ENCODE measurements at places on chromosomes 13 and 19. TPM values are rescaled to one million over a fixed set of nuclear protein-coding genes. Genes with fewer than 3 reads are reported as not detected.
A peak's percentile ranks its signal among the peaks of the same experiment; 100 is the strongest.

DNA sequence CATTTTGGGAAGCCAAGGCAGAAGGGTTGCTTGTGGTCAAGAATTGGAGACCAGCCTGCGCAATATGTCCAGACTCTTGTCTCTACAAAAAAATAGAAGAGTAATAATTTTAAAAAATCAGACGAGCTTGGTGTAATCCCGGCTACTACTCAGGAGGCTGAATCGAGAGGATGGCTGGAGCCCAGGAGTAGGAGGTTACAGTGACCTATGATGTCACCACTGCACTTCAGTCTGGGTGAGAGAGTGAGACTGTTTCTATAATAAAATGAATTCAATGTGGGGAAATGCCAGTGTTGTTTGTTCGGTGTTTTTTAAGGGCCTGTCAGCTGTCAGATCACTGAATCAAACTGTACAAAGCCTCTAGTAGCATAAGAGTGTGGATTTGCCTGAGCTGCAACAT, 1.2 kb upstream of the FBXL3 start:
- peak; percentile 59 for DNase-seq
- no peaks in the 10 kb centered on the region for H3K27me3 ChIP-seq
- H3K4me1 ChIP-seq = peaks cover 39% of the 10 kb centered on the region
- H3K4me3 ChIP-seq = peak overlapping the region; percentile 78

- H3K27ac ChIP-seq = no peak overlapping the region
- no peaks in the 10 kb centered on the region for H3K36me3 ChIP-seq
- peaks cover 11% of the 10 kb centered on the region for H3K4me1 ChIP-seq
These were observed 27.2 kb upstream of the ZDHHC20 start for GRCh38 chr13:21486322-21486721.

DNA sequence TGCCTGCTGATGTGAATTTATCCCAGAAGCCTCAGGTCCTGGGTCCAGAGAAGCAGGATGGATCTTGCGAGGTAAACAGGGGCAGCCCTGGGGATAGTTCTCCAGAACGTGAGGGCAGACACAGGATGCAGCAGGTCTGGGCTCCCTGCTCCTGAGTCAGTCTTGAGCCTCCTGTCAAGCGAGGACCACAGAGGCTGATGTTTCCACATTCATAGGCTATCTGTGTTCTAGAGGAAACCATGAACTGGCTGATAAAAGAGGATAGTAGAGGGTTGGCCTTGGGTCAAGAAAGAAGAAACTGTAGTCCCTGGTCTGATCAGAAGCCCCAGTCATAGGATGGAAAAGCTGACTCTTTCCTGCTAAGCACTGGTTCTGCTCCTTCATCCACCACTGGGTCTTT, 2.2 kb downstream of the ZNF175 start:
- peaks cover 11% of the 10 kb centered on the region for H3K27me3 ChIP-seq
- H3K4me1 ChIP-seq = peaks cover 13% of the 10 kb centered on the region
- DNase-seq = no peak
- no peak overlapping the region for H3K27ac ChIP-seq

DNA sequence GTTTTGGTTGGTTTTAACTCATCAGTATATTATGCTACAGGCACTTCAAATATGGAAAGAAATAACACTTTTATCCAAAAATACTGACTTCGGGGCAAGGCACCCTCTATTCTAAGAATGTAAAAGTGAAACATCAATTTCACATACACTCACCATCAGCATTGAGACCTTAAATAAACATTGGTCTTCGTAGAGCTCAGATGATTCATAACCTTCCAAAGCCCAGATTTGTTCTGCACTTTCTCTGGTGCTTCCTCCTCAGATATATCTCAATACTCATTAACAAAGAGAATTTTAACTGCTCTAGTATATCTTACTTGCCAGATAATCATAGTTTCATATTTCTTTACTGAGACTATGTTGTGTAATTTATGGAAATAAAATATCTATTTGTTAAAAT, 794.3 kb downstream of the LIG4 start:
- H3K36me3 ChIP-seq = no peaks in the 10 kb centered on the region
- no peak overlapping the region for H3K27ac ChIP-seq
- DNase-seq = no peak
- no peaks in the 10 kb centered on the region for H3K4me1 ChIP-seq

DNA sequence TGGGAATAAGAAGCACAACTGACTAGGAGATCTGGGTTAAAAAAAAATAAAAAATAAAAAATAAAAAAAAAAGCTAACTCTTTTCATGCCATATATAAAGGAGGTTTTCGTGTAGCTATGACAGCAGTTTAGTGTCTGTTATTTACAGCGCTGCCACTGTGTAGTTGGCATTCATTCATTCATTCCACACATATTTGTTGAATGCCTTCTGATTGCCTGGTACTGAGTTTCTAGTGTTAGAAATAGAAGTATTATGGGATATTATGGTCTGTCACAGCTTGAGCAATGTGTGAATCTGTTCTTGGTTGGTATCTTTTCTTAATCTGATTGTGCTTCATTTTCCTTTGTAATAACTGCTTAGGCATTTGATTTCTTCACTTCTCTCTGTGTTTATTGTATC, 237.4 kb downstream of the NBEA start:
- H3K27ac ChIP-seq = no peak overlapping the region
- no peak overlapping the region for H3K4me3 ChIP-seq
- no peaks in the 10 kb centered on the region for H3K36me3 ChIP-seq
- DNase-seq = no peak
- H3K4me1 ChIP-seq = no peaks in the 10 kb centered on the region

- H3K27ac ChIP-seq = no peak overlapping the region
- H3K4me3 ChIP-seq = no peak overlapping the region
- H3K4me1 ChIP-seq = no peaks in the 10 kb centered on the region
- DNase-seq = no peak
- no peaks in the 10 kb centered on the region for H3K27me3 ChIP-seq
These were observed 37.4 kb downstream of the PCDH9 start for GRCh38 chr13:67192751-67193150.

DNA sequence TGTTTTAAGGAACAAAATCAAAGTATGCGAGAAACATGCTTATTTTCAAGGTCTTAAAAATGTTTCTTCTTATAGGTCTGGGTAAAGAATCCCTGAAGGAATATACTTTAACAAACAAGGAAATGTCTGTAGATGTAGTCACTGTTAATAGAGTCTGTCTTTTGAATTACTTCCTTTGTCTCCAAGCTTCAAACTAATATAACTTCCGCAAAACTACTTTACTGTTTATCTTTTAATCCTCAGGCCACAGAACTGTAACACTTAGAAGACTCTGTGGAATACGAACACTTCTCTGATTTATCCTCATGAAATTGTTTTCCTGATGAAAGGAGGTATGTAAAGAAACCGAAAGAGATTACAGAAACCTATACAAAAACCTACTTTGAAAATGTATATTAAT, 316.0 kb downstream of the PCDH9 start:
- H3K27me3 ChIP-seq = no peaks in the 10 kb centered on the region
- H3K27ac ChIP-seq = no peak overlapping the region
- no peak overlapping the region for H3K4me3 ChIP-seq

The ANGPTL8 gene
- total RNA-seq = not detected

DNA sequence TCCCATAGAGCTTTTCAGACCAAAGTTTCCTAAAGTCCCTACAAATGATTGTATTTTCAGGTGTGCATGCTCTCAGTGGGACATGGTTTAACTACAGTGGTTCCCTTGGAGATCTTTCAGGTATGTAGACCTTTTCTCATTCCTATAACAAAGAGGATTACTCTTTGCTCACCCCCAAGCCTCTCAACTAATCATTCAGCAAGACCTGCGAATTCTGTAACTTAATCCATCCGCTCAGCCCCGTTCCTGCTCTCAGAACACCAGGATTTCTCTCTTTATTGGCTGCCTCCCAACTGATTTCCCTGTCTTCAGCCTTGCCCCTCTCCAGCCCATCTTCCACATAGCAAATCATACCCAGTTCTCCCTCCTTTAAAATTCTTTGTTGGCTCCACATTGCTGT, 253.6 kb downstream of the MTUS2 start:
- no peaks in the 10 kb centered on the region for H3K4me1 ChIP-seq
- no peak overlapping the region for H3K27ac ChIP-seq
- no peak overlapping the region for H3K4me3 ChIP-seq

DNA sequence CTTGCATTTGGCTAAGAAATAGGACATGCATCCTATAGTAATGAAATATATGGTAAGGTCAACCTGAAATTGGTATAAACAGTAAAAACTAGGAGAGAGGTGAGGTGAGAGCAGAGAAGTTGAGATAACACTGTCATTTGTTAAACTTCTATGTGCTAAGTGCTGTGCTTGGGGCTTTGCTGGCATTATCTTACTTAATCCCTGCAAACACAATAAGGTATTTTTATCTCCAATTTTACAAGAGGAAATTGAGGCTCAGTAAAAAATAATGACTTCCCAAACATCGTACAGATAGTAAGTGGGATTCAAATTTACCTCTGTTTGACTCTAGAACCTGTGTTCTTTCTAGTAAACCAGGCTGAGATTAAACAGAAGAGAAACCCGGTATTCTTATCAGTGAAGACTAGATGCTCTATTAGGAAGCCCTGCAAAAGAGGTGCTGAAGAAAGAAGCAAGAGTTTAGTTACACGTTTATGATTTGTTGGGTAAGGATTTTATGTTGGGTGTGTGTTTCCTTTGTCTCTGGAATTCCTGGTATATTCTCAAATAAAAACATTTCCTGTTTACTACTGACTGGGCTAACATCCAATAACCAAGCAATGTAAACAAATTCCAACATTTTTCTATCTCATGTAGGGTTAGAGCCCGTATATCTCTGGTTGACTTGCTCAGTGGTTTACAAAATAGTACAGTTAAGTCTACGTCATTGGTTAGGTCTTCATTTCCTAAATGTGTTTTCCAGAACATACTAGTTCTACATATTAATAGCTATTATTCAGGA, 137.3 kb upstream of the FNDC3A start:
- DNase-seq = no peak
- H3K36me3 ChIP-seq = no peaks in the 10 kb centered on the region
- no peak overlapping the region for H3K27ac ChIP-seq
- no peaks in the 10 kb centered on the region for H3K4me1 ChIP-seq

DNA sequence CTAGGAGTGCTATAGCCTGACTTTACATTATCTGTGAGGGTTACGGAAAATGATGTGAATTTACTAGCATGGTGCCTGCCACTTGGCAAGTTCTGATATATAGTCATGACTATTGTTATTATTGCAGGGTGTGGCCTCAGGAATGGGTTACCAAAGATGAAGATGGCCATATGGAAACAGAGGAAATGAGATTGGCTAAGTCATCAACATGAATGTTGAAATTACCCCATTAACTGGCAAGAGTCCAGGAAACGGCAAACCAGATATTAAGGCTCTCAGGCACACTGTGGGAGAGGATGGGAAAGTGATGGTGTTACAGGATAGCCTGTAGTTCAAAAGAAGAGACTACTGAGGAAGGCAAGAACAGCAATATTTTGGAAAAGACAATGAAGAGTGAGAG, 183.3 kb downstream of the KCNRG start:
- DNase-seq = no peak
- no peak overlapping the region for H3K4me3 ChIP-seq
- H3K27me3 ChIP-seq = no peaks in the 10 kb centered on the region
- no peaks in the 10 kb centered on the region for H3K36me3 ChIP-seq

DNA sequence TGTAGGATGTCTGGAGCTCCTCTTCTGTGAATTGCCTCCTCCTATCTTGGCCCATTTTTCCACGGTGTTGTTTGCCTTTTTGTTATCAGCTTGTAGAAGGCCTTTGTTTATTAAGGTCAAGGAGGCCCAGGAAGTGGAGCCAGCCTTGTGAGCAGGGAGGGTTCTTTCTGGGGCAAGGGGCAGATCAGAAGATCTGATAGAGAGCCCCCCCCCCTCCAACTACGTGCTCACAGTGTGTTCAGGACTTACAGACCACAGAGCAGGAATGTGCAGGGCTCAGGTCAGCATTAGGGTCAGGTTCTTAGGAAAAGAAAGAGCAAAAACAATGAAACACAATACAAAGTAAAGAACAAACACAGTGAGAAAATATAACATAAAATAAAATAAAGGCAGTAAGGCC, 59.4 kb downstream of the CCNE1 start:
- no peaks in the 10 kb centered on the region for H3K27me3 ChIP-seq
- H3K4me1 ChIP-seq = peaks cover 34% of the 10 kb centered on the region
- H3K27ac ChIP-seq = no peak overlapping the region
- H3K36me3 ChIP-seq = no peaks in the 10 kb centered on the region

DNA sequence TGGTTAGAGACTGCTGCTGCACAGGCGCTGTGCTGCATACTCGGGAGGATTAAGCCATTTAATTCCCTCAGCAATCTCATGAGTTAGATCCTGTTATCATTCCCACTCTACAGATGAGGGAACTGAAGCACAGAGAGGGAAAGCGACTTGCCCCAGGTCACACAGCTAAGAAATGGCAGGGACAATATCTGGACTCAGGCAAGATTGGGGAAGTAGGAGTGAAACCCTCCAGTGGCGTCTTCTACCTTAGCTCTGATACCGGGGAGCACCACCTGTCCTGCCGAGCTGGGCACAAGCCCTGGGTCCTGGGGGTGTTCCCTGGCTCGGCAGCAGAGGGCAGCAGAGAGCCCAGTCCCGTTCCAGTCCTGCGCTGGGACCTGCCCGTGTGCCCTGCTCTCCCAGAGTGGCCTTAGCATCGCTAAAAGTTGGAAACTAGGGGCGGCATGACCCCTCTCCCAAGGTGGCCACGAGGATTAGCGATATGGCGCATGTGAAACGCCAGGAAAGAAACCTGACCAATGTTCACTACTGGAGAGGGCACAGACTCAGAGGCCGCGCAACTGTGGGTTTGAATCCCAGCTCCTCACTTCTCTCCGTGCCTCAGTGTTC, 20.5 kb downstream of the CYTH2 start:
- no peak overlapping the region for H3K27ac ChIP-seq
- no peaks in the 10 kb centered on the region for H3K36me3 ChIP-seq
- no peak overlapping the region for H3K4me3 ChIP-seq
- H3K4me1 ChIP-seq = peaks cover 9% of the 10 kb centered on the region
- peaks cover 20% of the 10 kb centered on the region for H3K27me3 ChIP-seq

- no peaks in the 10 kb centered on the region for H3K36me3 ChIP-seq
- no peak overlapping the region for H3K27ac ChIP-seq
- H3K27me3 ChIP-seq = no peaks in the 10 kb centered on the region
- no peaks in the 10 kb centered on the region for H3K4me1 ChIP-seq
These were observed 440.4 kb upstream of the PRR20A start for GRCh38 chr13:56700324-56700723.

The LRG1 gene
- total RNA-seq = 2.7 TPM

GRCh38 chr13:30648522-30649012, 30.8 kb downstream of the USPL1 start:
- H3K27ac ChIP-seq = no peak overlapping the region
- no peak overlapping the region for H3K4me3 ChIP-seq
- peaks cover 15% of the 10 kb centered on the region for H3K4me1 ChIP-seq
- DNase-seq = no peak

The NOVA2 gene
- total RNA-seq = 0.46 TPM

DNA sequence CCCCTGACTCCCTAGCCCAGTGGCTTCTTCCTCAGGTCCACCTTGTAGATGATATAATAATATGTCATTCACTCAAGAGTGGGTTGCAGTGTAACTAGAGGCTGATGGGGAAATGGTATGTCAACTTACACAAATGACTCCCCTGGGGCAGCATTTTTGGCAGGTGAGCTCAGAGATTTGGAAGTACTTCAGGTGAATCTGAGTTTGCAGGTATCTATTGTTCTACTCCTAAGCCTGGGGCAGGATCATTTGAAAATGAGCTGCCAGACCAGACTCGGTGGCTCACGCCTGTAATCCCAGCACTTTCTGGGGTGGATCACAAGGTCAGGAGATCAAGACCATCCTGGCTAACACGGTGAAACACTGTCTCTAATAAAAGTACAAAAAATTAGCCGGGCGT, 11.6 kb upstream of the CNMD start:
- no peaks in the 10 kb centered on the region for H3K4me1 ChIP-seq
- no peak for DNase-seq
- H3K4me3 ChIP-seq = no peak overlapping the region
- H3K36me3 ChIP-seq = no peaks in the 10 kb centered on the region
- H3K27ac ChIP-seq = no peak overlapping the region

All from gastrocnemius medialis (tissue), 4 donors.